Stimulated activated CD8-positive, alpha-beta memory T cell treated with anti-CD3 and anti-CD28 coated beads, Interleukin-7, amount 100 ng/mL, for 1 hour (primary cell): ENCODE measurements at places on chromosomes 16 and 17.

DNA sequence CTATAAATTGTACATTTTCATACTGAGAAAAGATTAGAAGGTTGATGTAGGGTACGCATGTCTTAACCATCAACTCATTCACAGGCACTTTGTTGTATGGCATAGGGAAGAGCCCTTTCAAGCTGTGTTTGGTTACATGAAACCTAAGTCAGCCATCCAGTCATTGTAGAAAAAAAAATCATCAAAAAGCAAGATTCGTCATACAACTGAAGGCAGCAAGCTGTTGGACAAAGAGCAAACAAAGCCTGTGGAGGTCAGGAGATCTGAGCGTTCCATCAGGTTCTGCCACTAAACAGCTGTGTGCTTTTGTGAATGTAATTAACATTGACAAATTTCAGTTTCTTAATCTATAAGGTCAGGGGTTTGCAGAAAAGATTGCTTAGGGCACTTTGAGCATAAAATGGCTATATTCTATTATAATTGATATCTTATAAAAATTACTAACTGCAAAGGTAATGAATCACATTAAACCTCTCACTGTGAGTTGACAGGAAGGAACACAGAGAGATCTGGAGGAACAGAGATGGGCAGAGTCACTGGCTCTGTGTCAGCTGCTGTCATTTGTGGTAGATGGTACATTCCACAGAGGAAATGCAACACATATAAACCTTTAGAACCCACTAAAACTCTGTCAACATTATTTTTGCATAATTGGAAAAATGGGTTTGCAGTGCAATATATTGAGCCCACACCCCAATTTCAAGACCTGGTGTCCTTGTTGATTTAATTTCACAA lies 66.3 kb upstream of the MYOCD start:
- no peak for DNase-seq

- no peak for DNase-seq
Measured at GRCh38 chr17:3944485-3945388, 19.5 kb downstream of the ATP2A3 start.

DNA sequence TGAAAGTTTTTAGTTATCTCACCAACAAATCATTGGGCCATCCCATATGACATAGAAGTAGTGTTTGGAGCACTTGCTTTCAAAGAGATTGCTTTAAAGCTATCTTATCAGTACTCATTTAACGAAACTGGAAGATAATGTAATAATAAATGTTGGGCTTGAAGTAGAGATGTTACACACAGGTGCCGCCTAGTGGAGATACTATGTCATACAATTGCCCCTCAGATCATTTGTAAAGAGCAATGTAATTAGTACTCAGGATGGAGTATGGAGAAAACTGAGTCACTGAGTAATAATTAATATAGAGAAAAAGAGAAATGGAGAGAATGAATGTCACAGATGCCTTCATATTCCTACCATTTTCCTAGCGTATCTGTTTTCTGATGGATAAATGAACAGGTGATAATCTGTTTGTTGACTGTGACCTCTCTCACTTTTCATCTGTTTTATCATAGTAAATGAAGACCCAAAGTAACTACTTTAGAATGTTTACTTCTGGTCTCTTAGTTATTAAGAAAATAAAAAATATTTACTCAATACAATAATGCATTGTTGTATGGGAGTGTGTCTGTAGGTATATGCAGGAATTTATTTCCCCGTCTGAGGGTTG lies 80.4 kb downstream of the EFCAB5 start:
- no peak for DNase-seq

GRCh38 chr16:84065536-84066132 lies 23.0 kb upstream of the SLC38A8 start:
- no peak for DNase-seq

GRCh38 chr16:86647561-86647960 lies 69.2 kb downstream of the FOXL1 start:
- DNase-seq: no peak

DNA sequence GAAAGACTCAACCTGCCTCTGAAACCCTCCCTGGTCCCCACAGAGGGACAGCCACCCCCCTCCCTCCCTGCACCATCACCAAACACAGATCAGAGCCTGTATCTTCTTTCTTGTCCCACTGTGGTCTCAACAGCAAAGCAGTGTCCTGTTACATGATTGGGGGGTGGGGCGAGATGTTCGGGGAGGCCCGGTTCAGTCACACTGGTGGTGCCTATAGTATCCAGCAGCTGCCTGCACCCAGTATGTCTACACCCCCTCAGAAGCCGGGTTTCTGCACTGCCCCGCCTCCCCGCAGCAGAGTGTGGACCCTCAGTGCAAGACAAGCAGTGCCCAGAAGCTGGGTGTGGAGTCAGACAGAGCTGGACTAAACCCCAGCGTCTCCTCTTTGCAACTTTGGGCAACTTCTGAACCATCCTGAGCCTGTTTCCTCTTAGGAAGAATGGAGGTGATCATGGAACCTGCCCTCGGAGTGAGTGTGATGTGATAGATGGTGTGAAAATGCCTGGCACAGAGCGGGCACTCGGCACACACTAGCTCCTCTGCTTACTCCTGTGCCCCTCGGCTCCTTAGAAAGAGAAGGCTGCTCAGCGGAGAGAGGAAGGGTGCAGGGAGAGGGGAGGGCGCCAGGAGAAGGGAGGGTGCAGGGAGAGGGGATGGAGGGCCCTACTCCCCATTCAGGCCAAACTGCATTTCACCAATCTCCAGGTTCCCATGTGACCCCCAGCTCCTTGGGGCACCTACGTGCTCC lies 84.0 kb upstream of the TNRC6C start:
- DNase-seq: no peak

- DNase-seq: no peak
Measured at GRCh38 chr17:80782536-80783427, 208.9 kb upstream of the CHMP6 start.

DNA sequence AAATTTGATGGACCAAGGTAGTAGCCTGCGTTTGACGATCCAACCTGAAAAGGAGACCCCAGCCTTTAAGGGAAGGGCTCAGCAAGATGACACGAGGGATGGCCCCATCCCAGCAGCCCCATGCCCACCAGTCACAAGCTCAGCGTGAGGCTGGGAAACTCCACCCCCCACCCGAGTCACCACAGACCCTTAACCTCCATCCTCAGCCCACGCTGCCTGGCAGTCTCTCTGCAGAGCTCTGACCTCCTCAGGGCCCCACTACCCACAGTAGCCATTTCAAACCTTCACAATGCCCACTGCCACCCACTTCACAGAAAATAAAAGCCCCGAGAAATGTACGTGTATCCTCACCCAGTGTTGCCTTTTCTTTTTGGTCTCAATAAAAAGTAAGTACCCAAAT lies 18.7 kb downstream of the USP36 start:
- no peak for DNase-seq

DNA sequence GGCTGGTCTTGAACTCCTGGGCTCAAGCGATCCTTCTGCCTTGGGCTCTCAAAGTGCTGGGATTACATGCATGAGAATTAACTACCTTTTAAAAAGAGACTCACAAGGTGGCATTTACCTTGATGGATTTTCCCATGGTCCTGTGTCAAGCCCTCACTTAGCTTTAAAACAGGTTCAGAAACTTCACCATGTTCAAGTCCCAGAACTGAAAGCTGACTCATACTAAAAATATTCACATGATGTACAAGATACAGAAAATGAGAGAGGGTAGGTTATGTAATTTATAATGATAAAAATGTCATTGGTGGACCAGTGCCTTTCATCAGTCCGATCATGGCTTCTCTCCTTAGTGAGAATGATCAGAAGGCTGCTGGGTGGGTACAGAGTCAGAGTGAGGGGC lies 4.3 kb upstream of the AKAP1 start:
- no peak for DNase-seq

- DNase-seq: no peak
Measured at GRCh38 chr17:2724784-2725164, 13.2 kb upstream of the CLUH start.

DNA sequence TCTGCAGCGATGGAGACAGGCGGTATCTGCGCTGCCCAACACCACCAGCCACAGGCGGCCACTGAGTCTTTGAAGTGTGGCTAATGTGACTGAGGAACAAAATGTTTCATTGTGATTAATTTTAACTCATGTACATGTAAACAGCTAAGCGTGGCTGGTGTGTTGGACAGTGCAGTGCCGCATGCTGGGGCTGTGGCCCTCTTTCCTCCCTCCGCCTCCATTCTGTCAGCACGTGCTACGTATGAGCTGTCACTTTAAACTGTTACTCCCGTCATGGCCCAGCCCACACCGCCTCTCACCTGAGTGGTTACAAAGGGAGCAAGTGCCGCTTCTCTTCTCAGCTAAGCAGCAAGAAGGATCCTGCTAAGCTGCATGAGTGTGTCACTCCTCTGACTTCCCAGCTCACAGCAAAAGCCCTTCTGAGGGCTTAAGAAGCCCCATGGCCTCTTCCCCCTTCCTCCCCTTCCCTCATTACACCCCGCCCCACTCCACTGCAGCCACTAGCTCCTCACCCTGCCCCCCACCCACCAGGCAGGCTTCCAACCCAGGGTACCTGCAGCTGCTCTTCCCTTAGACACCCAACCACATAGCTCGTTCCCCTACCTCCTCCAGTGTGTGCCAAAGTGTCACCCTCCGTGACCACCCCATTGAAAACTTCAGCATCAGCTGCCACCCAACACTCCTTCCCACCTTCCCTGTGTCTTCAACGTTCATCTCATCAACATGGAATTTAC lies 15.0 kb downstream of the HASPIN start:
- DNase-seq: peak; percentile 49

DNA sequence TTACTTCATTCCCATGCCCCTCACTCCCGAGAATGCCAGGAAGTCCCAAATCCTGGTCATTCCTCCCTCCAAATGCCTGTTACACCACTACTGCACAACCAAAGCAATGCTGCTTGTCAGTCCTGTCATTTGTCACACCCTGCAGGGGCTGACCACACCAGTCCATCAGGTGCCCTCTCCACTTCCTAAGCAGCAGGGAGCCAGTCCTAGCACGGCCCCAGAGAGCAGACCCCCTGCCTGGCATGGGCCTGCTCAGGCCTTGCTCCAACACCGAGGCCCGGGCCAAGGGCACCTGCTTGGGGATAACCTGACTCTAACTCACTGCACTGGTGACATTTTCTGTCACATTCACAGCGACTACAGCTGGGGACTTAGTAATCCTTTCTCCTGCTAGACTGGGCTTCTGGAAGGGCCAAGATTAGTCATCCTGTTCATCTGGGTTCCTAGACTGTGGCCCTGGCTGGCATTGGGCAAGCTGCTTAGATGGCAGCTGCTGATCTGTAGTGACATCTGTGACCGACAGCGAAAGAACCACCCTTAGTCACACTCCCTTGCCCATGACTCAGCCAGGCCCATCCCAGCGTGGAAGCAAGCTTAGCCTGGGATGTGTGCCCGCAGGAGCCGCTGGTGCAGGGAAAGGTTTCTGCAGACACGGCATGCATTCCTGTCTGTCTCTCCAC lies 5.4 kb downstream of the ALYREF start:
- no peak for DNase-seq

DNA sequence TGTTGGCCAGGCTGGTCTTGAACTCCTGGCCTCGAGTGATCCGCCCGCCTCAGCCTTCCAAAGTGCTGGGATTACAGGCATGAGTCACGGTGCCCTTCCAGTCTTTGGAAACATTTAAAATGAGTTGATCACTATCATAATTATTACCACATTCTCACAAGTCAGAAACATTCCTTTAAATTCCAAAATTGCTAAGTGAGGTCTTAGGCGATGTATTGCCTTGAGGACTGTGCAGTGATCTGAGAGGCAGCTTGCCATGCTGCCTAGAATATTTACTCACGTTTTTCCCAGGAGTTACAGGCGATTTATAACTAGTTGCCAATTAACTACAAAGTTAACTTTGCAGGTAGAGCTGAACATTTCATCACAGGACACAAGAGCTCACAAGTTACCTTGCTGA lies 5.7 kb upstream of the ATXN1L start:
- no peak for DNase-seq

GRCh38 chr16:49465661-49466528 lies 92.3 kb downstream of the C16orf78 start:
- no peak for DNase-seq

- no peak for DNase-seq
Measured at GRCh38 chr16:57937861-57938260, 33.1 kb downstream of the CNGB1 start.

DNA sequence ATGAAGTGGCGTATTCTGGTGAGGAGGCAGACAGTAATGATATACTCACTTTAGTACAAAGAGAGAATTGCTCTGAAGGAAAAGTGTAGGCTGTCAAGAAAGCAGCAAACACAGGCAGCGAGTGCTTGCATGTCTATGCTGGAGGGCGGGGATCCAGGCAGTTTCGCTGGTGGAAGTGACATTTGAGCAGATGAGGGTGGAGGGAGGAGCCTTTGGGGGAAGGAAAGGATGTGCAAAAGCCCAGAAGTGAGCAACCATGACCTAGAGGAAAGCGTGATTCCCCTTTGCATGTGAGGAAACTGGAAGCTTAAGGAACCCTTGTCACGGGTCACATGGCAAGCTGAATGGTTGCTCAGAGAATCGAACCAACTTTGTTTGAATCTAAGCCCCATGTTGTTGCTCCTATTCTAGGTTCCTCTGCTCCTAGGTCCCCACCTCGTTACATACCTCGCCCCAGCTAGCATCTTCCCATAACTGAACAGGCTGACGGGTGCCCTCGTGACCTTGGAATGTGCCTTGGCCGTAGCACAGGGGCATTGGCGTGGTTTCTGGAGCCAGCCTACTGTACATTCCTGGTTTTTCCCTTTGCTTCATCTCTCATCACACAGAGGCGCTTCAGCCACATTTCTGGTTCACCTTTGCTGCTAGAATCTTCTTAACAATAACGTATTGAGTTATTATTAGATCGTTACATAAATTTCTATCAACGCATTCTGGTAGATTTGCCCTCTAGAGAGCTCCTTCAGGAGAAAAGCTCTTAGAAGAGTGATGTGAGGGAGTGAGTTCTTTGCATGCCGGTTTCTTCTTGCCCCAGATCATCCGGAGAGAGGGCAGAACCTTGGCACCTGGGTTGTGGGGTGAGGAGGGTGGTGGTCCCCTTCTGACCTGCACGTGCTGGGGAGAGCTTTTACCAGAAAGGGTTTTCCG lies 191.8 kb downstream of the SNX29 start:
- DNase-seq: no peak
